AG09319 (cell line): ENCODE measurements at places on chromosomes 1 and 21.

DNA sequence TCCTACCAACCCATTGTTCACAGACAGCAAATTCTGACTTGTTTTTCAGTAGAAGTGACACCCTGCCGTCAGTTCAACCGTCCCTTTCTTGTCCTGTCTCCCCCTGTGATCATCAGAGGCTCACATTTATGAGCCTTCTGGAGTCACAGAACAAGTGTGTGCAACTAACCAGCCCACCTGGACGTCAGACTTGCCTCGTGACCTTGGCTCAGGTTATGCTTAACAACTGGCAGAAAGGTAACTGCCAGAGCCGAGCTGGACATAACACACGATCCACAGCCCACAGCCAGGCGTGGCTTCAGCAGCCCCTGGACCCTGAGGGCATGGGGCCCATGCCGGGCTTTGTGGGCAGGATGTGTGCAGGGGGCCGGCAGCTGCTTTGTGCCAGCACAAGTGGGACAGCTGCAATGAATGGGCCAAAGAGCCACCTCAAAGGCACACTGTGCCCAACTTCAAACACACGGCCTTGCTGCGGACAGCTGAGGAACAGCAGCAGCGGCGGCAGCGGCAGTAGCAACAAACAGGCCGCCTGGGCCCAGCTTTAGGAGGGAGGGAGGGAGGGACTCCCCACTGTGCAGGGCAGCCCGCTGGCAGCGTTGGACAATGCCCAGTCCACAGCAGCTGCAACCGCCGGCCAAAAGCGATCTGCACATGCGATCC lies 103.9 kb downstream of the ZBTB18 start:
- no peak for DNase-seq

DNA sequence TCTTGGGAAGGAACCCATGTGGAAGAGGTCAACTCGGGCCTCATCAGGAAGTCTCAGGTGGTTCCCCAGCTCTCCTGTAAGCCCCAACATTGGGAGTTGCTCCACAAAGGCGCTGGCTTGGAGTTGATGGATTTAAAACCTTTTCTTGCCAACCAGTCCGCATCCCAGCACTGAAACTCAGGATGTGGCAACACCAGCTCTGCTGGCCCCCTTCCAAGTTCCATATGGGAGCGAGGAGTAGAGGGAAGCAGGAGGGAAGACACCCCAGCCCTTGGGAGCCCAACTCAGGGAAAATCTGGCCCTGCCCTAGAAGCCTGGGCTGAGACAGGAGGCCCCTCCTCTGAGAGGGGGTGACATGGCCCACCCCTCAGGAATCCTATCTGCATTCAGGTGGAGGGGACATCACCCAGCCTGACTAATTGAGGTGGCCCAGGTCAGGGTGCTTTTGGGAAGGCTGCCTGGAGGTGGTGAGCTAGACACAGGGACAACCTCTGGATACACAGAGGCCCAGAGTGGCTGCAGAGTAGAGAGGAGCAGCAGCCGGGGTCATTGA lies 33.1 kb upstream of the DMBX1 start:
- DNase-seq = no peak

DNA sequence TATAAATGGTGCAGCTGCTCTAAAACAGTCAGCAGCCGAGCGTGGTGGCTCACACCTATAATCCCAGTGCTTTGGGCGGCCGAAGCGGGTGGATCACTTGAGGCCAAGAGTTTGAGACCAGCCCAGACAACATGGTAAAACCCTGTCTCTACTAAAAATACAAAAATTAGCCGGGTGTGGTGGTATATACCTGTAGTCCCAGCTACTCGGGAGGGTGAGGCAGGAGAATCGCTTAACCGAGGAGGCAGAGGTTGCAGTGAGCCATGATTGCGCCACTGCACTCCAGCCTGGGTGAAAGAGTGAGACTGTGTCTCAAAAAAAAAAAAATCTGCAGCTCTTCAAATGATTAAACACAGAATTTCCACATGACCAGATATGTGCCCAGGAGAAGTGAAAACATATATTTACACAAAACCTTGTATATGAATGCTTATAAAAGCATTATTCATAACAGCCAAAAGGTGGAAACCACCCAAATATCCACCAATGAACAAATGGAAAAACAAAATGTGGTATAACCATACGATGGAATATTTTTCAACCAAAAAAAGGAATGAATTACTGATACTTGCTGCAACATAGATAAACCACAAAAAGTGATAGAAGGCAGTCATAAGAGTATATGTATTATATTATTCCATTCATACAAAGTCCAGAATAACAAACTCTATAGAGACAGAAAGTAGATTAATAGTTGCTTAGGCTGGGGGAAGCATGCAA lies 14.1 kb downstream of the EPS15 start:
- DNase-seq = no peak

DNA sequence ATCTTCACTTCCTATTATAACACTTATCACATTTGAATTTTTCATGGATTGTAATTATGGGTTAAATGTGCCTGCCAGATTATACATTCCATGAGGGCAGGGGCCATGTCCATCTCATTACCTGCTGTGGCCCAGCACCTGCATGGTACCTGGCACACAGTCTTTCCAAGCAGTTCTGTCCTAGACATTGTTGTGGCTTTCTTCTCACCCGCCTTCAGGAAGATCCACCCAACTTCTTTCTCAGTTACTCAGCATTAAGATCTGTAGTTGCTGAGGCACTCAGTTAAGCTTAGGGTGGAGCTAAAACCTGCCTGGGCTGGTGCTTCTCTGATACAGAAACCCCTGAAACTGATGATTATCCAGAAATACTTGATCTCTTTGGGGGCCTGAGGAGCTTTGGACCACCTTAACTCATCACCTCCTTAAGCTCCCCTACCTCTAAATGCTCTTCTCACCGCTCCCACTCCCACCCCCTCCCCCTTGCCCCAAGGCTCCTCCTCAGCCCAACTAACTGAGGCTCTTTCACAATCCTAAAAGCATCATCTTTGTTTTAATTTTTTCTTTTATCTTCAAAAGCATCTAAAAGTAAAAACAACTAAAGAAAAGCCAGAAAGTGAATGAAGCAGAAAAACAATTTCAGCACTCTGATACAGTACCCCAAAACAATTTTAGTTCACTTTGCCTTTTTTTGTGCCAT lies 190.6 kb downstream of the FGGY start:
- DNase-seq = no peak

- no peak for DNase-seq
Observed at GRCh38 chr21:33968080-33968994, 52.7 kb upstream of the ATP5PO start.

DNA sequence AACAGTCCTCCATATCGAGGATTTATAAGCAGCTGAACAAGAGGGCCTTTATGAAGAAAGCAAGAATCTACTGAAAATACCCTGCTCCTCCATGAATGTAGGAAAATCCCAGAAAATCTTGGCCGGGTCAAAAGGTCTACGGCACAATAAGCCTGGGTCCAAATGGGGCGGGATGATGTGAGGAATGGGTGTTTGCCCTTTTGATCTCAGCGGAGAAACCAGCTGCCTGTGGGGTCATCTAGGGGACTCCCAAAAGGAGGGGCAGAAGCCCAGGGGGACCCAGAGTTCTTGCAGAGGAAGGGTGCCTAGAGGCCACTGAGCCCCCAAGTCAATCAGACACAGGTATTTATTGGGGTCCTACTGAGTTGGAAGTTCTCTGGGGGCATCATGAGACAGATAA lies 11.4 kb upstream of the PIGR start:
- no peak for DNase-seq

DNA sequence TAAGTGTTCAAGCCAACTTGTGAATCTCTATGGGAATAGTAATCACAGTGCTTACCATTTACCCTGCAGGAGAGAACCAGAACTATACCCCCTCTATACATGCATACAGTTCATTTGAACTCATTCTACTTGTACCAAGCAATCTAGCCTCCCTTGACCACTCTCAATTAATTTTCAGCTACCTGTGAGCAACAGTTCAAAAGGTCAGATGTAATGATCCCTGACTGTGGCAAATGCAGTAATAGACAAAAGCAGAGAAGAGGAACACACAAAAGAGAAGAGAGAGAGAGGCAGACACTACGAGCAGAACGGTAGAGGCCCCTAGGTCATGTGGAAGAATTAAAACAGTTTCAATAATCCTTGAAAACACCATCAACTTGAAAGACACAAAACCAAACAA lies 52.8 kb downstream of the FMO4 start:
- no peak for DNase-seq

DNA sequence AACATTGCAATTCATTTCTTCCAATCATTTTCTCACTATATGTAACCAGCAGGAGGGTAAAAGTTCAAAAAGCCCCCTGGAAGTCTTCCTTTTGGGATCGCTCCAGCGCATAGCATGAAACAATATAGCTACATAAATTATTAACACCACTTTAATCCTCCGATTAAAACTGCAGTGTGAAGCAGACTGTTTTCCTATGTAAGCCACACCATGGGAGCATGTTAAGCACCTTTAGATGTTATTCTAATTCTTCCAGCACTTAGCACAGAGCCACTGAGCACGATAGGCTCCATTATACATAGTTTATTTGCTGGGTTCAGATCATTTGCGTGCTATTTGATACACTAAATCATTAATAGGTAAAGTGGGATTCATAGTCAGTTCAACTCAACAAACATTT lies 18.4 kb upstream of the GADD45A start:
- DNase-seq = no peak

GRCh38 chr1:31746687-31747086 lies 17.5 kb downstream of the ADGRB2 start:
- no peak for DNase-seq

GRCh38 chr1:228140724-228141225 lies 696 bp downstream of the GUK1 start:
- DNase-seq = no peak
